ENCODE measurements at places on chromosomes 2 and 18.

DNA sequence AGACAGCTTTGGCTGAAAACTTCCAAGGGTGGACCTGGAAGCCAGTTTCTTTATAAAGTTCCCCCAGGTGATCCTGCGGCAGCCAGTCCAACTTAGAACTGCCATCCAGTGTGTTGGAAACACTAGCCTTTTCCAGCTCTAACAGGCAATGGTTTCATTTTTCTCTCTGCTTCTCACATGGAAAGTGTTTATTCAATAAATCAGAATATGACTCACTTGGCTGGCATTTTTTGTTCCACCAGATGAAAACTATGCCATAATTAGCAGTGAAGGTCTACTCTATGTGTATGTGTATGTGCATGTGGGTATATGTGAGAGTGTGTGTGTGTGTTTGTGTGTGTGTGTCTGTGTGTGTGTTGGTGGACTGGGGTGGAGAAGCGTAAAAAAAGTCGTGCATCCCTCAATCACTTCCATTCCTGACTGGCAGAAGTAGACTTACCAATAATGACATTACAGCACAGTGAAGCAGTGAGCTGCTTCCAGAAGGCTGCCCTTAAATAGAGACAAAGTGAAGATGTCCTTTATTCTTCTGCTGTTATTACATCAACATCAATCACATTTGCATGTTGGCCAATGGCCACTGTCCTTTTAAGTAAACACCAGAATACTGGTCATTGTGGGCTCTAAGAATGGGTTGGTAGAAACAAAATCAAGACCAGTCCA lies 90.9 kb upstream of the SETBP1 start:
- DNase-seq: peak; percentile 74

GRCh38 chr18:63588909-63589308 lies 1.8 kb downstream of the SERPINB13 start:
- no peak for DNase-seq

DNA sequence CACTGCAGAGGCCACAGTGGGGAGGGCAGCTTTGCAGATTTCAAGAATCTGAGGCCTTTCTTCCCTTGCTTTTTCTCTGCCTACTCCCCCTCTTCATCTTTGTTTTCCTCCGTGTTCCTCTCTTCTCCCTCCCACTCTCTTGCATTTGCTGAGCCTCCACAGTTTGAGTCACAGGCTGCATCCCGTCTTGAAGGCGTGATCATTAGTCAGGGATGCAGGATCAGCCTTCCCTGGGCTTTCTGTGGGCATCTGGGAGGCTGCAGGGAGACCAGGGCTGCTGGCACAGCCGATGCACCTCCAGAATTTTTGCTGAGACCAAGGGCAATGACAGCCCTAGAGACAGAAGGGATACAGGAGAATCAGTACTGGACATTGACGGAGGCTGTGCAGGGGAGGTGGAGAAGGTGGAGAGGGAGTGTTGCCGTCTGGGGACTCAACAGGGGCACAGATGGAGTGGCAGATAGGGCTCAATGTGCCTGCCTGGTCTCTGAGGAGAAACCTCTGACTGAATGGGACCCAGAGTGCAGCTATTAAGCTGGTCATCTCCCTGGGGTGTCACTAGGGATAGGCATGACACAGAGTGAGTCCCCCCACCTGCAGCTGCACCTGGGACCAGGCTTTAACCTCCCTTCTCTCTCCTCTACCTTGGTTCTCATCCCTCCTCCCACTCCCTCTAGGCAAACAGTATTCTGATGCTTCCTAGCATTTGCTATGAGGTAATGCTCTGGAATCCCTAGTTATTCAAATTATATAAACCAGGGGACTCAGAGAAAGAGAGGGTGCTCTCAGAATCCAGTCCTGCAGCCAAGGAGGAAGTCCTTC lies 29.0 kb upstream of the DNAJC27 start:
- DNase-seq: peak; percentile 68

DNA sequence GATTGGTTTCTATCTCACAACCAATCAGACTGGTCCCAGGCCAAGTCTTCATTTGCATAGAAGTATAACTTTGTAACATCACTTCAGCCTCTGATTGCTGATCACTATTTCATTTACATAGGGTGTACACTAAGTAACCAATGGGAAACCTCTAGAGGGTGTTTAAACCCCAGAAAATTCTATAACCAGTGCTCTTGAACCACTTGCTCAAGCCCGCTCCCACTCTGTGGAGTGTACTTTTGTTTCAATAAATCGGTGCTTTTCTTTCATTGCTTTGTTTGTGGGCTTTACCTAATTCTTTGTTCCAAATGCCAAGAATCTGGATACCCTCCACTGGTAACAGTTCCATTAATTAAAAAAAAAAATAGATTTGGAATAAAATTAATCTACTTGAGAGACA lies 77.0 kb downstream of the TMEFF2 start:
- DNase-seq: no peak

- DNase-seq: peak; percentile 84
Measured at GRCh38 chr18:25164848-25165811, 186.8 kb downstream of the ZNF521 start.

DNA sequence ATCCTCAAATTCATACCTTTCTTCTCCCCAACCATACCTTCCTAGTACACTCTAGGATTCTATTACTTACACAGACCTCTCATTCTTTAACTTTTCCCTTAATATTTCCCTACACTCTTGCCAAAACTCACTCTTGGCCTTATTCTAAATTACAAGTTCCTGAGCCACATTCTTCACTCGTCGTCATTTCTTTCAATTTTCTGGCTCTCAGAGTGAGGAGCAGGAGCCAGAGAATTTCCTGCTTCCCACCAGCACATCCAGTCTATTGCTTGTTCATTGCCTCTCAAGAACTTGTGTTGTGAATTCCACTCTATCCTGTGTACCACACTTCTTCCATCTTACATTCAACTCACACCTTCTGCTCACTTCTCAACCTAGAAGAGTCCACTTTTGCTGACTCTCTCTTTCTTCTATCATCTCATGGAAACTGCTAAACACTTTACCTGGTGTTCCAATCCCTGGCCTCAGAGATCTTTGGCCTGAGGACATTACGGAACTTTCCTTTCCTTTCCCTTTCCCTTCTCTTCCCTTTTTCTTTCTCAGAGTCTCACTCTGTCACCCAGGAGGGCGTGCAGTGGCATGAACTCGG lies 171.6 kb downstream of the PLCL1 start:
- DNase-seq: no peak

Data from IMR-90 (cell line).